ENCODE measurements at places on chromosomes 2 and 18. TPM values are rescaled to one million over a fixed set of nuclear protein-coding genes. Genes with fewer than 3 reads are reported as not detected.

Gene FAM124B
- total RNA-seq, result 125 TPM

Gene CABLES1
- 19.0 TPM for total RNA-seq

Gene MEP1B
- not detected for total RNA-seq

Gene REEP1
- total RNA-seq, result 0.29 TPM

Gene DHRS9
- total RNA-seq, result 0.29 TPM

Gene KIAA2012
- total RNA-seq, result not detected

Gene ARHGEF4
- not detected for total RNA-seq

Gene GAL3ST2
- total RNA-seq, result not detected

Gene ANKRD29
- 0.27 TPM for total RNA-seq

Gene SEMA4C
- total RNA-seq, result 18.4 TPM

Gene CEP68
- 29.7 TPM for total RNA-seq

Gene ALLC
- total RNA-seq, result not detected

Gene GLI2
- total RNA-seq, result 0.13 TPM

Gene CWC22
- 25.0 TPM for total RNA-seq

Gene CRYGC
- total RNA-seq, result not detected

Gene WNT6
- total RNA-seq, result not detected

Gene CDK15
- total RNA-seq, result not detected

Gene MFSD6
- total RNA-seq, result 10.0 TPM

Gene RBFA
- total RNA-seq, result 35.5 TPM

Gene EVX2
- not detected for total RNA-seq

Gene NTSR2
- total RNA-seq, result not detected

Gene CACNB4
- total RNA-seq, result 1.2 TPM

Gene MAP3K19
- total RNA-seq, result not detected

Gene GALNT5
- total RNA-seq, result not detected

Gene PSMA8
- not detected for total RNA-seq

Gene FMNL2
- 53.6 TPM for total RNA-seq

Gene SERPINB13
- 0.13 TPM for total RNA-seq

Gene KCTD18
- 8.3 TPM for total RNA-seq

Gene FAHD2B
- 4.3 TPM for total RNA-seq

Gene ASB18
- not detected for total RNA-seq

Gene CHRND
- not detected for total RNA-seq

Gene BOK
- total RNA-seq, result 35.9 TPM

Gene IL18RAP
- total RNA-seq, result not detected

Gene MARCHF4
- total RNA-seq, result 9.6 TPM

Gene TUBB8B
- total RNA-seq, result not detected

Gene PAIP2B
- total RNA-seq, result 1.2 TPM

Gene IGFBP5
- total RNA-seq, result 0.40 TPM

Gene CTAGE1
- not detected for total RNA-seq

Gene ZNF385B
- not detected for total RNA-seq

Gene UBR3
- total RNA-seq, result 73.7 TPM

Gene STARD6
- not detected for total RNA-seq

Gene CMPK2
- 1.1 TPM for total RNA-seq

Gene ARHGAP28
- total RNA-seq, result 14.1 TPM

Gene MYO5B
- total RNA-seq, result 0.27 TPM

Gene DUSP11
- 42.6 TPM for total RNA-seq

Gene TP53I3
- total RNA-seq, result 51.3 TPM

Gene C1QL2
- not detected for total RNA-seq

Gene IL37
- not detected for total RNA-seq

Gene TCF7L1
- 12.1 TPM for total RNA-seq

Gene RTP5
- total RNA-seq, result not detected

Gene EFR3B
- total RNA-seq, result 0.22 TPM

Gene ACVR1C
- under 0.01 TPM for total RNA-seq

Gene KCNIP3
- 2.0 TPM for total RNA-seq

Gene XIRP2
- under 0.01 TPM for total RNA-seq

Gene DSG4
- total RNA-seq, result not detected

Measured in thoracic aorta endothelial cell (primary cell).